ENCODE measurements at places on chromosomes 6 and 20.

DNA sequence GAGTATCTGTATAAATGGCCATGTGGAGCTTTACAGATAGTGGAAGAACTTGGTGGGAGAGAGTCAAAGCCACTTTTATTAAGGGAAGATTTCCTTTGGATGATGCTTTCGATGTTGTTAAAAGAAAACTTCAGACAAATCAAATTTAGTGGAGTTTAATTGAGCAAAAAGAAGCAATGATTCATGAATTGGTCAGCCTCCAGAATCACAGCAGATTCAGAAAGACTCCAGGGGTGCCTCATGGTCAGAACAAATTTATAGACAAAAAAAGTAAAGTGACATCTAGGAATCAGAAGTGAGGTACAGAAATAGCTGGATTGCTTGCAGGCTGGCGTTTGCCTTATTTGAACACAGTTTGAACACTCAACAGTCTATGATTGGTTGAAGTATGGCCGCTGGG, 5.3 kb upstream of the CGA start:
- DNase-seq = no peak

DNA sequence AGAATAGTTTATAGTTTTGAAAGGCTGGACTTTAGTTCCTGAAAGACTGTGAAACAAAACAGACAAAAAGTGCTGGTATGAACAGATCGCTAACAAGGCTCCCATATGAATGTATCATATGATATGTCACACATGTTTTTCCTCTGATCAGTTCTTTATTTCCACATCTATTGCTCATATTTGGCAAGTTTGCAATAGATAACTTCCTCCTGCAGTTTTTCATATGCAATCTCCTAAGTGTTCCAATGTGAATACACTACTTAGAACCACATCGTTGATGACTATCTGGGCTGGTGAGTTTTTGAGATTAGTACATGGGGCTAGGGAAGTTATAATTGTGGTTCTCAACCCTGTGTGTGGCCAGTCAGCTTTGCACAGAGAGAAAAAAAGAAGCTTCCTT, 23.1 kb downstream of the CRYBG1 start:
- no peak for DNase-seq

DNA sequence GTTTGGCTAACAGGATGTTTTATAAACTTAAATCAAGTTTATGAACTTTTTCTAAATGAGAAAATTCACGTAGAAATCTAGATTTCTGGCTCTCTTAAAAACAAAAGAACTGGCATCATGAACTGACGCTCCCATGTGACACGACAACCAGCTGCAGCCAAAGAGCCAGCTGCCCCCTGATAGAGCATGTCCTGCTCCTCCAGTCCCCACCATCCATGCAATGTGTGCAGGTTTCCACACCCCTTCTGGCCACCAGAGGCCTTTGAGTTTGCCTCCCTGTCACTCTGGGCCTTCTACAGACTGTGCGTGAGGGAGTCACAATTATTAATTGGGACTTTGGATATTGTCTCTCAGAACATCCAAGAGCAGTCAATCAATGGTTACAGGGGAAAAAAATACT, 1.6 kb upstream of the GPLD1 start:
- no peak for DNase-seq

GRCh38 chr6:148999929-149000468, 253.2 kb downstream of the UST start:
- DNase-seq = peak; percentile 44

- no peak for DNase-seq
Measured at GRCh38 chr6:90263633-90264032, 33.0 kb downstream of the BACH2 start.

- DNase-seq = no peak
Measured at GRCh38 chr20:5364136-5364821, 47.5 kb upstream of the PROKR2 start.

DNA sequence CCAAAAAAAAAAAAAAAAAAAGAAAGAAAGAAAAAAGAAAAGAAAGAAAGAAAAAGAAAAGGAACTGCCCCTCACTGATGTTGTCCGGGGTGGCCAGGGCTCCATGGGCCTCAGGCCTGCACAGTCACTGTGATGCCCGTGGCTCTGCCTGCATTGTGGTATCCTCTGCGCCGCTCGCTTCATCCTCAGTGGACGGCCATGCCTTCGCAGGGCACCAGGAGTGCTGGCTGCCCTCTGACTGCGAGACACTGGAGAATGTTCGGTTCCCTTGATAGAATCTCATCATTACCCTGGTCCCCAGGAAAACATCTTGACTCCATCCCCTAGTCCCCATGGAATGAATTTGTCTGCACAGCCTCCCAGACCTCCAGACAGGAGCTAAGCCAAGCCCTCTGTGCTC, 61.7 kb downstream of the TMEM242 start:
- DNase-seq = no peak

DNA sequence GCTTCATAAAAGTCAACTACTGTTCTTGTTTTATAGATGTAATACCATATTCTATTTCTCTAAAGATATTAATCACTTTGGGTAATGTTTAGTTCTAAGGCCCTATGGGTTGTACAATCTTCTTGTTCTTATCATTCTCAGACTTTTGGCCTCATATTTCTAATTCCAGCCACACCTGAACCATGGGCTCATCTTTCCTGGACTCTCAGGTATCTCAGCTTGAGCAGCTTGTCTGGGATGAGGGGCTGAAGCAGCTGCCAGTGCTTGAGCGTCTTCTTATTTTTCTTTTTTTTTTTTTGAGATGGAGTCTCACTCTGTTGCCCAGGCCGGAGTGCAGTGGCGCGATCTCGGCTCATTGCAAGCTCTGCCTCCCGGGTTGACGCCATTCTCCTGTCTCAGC, 150.2 kb downstream of the KIF6 start:
- no peak for DNase-seq

GRCh38 chr6:87699576-87699975, 2.5 kb downstream of the AKIRIN2 start:
- DNase-seq = no peak

DNA sequence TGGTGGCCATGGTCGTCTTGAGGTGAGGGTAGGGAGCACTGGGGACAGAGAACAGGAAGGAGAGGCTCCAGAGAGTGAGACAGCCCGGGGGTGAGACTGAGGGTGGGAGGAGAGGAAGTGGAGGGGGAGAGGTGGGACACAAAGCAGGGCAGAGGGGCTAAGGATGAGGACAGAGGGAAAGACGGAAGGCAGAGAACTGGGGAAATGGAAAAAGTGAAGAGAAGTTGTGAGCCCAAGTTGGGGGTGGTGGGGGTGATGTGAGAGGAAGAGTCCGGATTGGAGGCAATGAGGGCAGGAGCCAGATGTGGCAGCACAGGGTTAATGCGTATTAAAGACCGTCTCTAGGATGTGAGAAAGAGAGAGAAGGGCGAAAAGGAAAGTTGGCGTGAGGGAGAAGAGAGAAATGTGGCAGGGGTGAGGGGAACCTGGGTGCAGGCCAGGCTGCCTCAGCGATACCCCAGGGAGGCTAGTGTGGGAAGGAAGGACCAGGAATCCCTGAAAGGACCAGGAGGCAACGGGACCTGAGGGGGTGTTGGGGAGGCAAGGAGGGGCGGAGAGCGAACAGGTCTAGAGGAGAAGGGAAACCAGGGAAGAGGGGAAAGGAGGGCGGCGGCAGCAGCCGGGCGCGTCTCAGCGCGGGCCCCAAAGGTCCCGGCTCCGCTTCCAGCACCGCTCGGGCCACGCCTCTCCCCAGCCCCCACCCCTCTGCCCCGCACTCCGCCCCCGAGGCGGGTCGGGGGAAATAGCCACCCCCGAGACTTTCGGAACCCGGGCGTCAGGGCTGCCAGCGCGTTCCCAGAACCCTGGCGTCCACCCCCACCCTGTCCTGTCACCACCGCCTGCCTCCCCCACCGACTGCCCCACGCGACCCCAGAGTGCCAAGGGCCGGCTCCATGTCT, at the start of gene PPP1R18:
Gene PPP1R18, minus strand, starts transcription at position 637 of the 899 bp plus-strand sequence. Its CDS starts 627 bp downstream, at position 10.
- DNase-seq = peak; percentile 62

DNA sequence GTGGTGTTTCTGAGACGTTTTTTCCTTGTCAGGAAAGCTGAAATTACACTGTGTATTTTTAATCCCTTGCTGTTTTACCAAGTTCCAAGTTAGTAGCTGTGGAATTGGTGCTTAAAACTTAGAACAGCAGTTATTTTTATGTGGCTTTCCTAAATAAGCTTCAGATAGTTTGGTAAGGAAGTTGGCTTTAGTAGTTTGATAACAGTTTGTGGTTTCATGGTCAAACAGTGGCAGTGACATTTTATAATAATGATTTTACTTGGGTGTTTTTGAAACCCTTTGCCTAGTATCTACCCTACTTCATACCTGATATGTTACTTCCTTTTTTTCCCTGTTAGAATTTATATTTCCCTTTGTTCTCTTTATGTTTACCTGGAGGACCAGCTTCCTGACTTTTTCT, 164.9 kb downstream of the JARID2 start:
- DNase-seq = peak; percentile 20

- DNase-seq = no peak
Measured at GRCh38 chr20:20333866-20334265, 34.0 kb upstream of the INSM1 start.

- no peak for DNase-seq
Measured at GRCh38 chr6:133301835-133302234, 60.7 kb downstream of the EYA4 start.

- DNase-seq = no peak
Measured at GRCh38 chr6:42335896-42336295, 115.8 kb downstream of the TRERF1 start.

- no peak for DNase-seq
Measured at GRCh38 chr20:43463527-43464218, 6.0 kb downstream of the SRSF6 start.

GRCh38 chr6:89736893-89737292, 82.7 kb downstream of the MDN1 start:
- no peak for DNase-seq

GRCh38 chr6:16205377-16206144, 32.8 kb upstream of the GMPR start:
- DNase-seq = no peak

- DNase-seq = peak; percentile 75
Measured at GRCh38 chr6:127420556-127420955, 38.6 kb downstream of the KIAA0408 start.

DNA sequence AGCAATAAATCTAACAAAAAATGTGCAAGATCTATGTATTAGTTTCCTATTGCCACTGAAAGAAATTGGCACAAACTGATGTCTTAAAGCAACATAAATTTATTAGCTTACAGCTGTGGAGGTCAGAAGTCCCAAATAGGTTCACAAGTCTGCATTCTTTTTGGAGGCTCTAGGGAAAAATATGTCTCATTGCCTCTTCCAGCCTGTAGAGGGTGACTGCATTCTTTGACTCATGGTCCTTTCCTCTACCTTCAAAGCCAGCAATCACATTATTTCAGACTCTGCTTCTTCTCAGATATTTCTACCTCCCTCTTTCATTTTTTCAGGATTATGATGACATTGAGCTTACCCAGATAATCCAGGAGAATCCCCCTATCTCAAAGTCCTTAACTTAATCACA, 1531.1 kb downstream of the KHDRBS2 start:
- no peak for DNase-seq

DNA sequence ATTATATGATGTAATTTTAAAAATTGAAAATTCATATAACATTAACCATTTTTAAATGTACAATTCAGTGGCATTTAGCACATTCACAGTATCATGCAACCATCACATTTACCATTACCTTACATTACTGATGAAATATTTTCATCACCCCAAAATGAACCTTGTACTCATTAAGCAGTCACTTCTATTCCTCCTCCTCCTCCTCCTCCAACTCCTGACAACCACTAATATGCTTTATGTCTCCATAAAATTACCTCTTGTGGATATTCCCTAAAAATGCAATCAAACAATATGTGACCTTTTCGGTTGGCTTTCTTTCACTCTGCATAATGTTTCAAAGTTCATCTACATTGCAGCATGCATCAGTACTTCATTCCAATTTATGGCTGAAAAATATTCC, 45.2 kb downstream of the ZHX3 start:
- no peak for DNase-seq

DNA sequence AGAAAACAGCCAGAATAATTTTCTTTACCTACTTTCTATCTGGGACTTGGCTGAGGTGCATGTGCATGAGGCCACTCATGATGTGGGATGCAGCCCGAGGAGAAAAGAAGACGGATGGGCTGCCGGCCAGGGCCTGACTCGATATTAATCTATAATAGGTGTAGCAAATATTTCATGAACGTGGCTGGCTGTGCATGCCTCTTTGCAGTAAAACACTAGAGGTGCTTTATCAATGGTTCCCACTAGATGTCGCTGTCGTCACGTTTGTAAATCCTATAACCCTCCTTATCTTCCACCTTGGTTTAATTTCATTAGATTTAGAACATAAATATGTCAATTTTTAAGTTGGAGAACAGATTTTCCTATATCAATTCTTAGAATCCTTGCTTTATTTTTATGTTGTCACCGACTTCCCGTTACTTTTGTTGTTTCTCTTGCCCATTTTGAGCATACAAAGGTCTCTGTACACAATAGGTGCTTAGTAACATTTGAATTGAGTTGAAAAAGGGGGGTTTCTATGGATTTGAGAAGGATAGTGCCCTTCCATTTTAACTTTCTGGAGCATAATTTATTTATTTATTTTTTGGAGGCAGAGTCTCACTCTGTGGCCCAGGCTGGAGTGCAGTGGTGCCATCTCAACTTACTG, 19.6 kb upstream of the FERMT1 start:
- DNase-seq = no peak

DNA sequence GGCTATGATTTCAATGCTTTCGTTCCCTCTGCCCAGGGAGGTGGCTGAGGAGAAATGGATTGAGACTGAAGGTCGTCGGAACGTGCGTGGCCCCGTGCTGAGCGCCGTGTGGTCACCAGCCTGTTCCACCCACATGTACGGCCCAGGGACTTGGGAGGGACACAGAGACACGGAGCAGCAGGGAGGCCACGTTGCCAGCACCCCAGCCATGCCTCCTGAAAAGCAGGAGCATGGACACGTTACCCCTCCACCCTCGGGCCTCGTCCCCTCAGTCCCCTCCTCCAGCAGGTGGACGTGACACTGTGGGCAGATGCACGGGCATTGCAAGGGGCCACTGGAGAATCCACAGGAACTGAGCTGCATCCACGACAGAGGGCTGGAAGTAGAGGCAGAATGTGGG, 133.1 kb upstream of the CST7 start:
- DNase-seq = no peak

DNA sequence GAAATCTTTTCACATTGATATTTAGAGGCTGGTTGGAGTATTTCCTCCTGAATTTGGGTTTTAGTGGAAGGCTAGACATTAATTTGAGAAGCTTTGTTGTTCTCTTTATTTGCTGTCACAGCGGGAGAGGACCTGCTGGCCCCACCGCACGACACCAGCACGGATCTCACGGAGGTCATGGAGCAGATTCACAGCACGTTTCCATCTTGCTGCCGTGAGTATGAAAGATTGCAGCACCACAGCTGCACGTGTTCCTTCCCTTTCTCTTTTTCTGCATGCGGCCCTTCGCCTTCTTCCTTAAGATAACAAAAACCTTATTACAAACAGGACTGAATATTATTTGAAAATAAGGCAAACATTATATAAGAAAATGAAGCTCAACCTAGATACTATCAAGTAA, 555.5 kb downstream of the UTRN start:
- no peak for DNase-seq

GRCh38 chr20:48238781-48239180, 453.5 kb upstream of the SULF2 start:
- DNase-seq = no peak

GRCh38 chr6:81086991-81087390, 665.5 kb downstream of the TENT5A start:
- no peak for DNase-seq

GRCh38 chr6:3751730-3752530, 417 bp upstream of the PXDC1 start:
- peak; percentile 51 for DNase-seq

All from GDM1 (cell line).